GM12878 (cell line): ENCODE measurements at places on chromosomes 4 and X. TPM values are rescaled to one million over a fixed set of nuclear protein-coding genes. Genes with fewer than 3 reads are reported as not detected.

DNA sequence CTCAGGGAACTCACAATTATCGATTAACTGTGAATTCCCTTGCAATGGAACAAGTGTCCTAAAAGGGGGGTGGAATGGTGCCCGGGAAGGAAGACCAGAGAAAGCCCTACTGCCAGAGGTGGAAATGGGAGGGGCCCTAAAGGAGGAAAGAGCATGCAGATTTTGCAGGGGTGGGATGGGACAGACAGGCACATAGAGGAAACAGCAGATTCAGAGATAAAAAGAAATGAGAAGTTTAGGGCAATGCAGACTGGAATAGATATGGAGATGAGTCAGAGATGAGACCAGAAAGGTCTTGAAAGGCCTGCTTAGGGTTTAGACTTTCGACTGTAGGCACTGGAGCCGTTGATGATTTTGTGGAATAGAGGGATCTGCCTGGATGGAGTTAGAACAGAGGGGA lies 57.4 kb upstream of the PITX2 start:
- no peaks in the 10 kb centered on the region for H3K4me1 ChIP-seq
- no peak for DNase-seq
- no peak overlapping the region for H3K4me3 ChIP-seq
- no peak overlapping the region for H3K27ac ChIP-seq
- no peaks in the 10 kb centered on the region for H3K36me3 ChIP-seq
- no peaks in the 10 kb centered on the region for H3K27me3 ChIP-seq

GRCh38 chr4:111016416-111016815 lies 393.5 kb upstream of the PITX2 start:
- H3K27ac ChIP-seq: no peak overlapping the region
- no peaks in the 10 kb centered on the region for H3K27me3 ChIP-seq
- no peaks in the 10 kb centered on the region for H3K36me3 ChIP-seq
- no peak overlapping the region for H3K4me3 ChIP-seq
- no peak for DNase-seq
- no peaks in the 10 kb centered on the region for H3K4me1 ChIP-seq

DNA sequence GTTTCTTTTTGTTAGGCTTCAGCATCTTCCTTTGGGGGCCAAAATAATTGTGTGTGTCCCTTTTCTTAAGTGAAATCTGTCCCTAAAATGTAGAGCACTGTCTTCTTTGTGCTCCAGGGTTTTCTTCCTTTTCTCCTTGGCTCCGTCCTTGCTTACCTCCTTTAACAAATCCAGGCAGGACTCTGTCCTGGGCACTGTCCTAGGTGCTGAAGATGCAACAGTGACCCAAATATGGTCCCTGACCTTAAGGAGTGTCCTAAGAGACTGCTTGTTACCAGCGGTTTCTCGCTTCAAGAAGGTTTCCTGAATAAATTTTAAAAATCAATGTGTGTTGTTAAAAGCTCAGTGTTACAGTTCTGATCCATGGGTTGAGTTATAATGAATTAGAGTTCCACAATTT lies 471.8 kb downstream of the KCNIP4 start:
- no peaks in the 10 kb centered on the region for H3K27me3 ChIP-seq
- no peak for DNase-seq
- H3K36me3 ChIP-seq: no peaks in the 10 kb centered on the region
- no peaks in the 10 kb centered on the region for H3K4me1 ChIP-seq

The MAGEB18 gene
- not detected in 2 replicates for total RNA-seq
